ENCODE measurements at places on chromosomes 5 and 9. TPM values are rescaled to one million over a fixed set of nuclear protein-coding genes. Genes with fewer than 3 reads are reported as not detected.

- DNase-seq = no peak
These were observed 68.9 kb downstream of the PPIC start for GRCh38 chr5:122967625-122968024.

The S100Z gene
- not detected for polyA plus RNA-seq

The SELENOP gene
- 78.8 TPM for polyA plus RNA-seq

DNA sequence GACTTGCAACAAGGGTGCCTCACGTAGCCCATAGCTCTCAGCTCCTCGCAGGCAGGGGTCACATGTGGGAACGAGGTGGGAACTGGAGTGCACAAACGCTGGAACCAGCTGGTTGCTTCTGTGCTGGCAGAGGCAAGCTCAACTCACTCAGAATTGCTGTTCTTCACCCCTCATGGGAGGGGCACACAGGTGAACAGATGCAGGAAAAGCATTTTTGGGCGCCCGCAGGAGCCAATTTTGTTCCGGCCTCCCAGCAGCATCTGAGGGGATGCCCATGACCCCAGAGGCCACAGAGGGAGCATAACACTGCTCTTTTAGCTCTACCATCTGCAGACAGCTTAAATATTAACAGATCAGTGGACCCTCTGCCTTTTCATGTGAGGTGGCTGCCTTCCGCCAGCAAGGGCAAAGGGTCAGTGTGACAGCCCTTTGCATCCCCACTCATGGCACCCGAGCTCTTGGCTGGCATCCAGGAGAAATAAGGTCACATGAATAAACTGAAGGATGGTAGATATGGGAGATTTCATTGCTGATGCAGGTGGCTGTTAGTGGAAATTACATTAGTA, 196.2 kb downstream of the SLCO4C1 start:
- no peak for DNase-seq

GRCh38 chr5:60346393-60346792, 353.6 kb downstream of the DEPDC1B start:
- no peak for DNase-seq
